ENCODE measurements at places on chromosomes 11 and 22.

DNA sequence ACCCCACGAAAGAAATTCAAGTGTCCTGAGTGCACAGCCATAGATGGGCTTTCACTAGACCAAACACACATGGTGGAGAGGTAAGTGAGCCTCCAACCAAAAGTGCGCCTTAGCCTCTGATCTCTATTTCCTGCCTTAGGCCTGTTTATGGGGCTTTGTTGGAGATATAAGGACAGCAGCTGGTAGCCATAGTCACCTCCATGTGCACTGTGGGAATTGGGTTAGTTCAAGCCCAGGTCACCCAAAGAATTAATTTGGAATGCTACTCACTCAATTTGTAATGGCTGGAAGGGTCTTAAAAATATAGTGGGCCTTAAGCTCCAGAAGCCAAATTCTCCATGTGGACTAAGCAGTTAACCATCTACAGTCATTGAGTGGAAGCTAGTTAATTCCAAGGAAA, 73.6 kb downstream of the ALX4 start:
- no peak for DNase-seq

DNA sequence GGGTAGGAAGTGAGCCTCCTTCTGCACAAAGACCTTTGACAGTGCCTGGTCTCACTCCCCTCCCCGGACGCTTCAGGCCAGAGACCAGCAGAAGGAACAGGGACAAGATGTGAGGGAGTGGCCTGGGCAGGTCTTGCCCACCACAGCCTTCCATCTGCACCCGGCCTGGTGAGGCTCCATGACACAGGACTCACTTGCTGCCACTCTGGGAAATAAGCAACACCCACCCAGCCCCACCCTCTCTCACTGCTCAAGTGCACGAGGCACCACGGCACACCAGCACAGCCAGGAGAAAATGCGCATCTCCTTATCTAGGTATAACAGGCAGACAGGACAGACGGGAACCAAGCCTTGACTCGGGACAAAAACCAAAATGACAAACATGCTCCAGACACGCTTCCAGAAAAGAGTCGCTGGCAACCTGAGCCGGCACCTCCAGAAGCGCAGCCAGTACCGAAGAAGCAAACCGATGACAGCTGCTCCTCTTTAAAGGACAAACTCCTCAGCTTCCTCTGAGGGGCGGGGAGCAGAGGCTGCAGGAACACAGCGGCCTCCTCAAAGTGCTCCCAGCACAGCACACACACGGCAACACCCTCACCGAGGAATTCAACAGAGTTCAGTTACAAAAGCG, 41.7 kb downstream of the BRD1 start:
- DNase-seq: peak; percentile 31

DNA sequence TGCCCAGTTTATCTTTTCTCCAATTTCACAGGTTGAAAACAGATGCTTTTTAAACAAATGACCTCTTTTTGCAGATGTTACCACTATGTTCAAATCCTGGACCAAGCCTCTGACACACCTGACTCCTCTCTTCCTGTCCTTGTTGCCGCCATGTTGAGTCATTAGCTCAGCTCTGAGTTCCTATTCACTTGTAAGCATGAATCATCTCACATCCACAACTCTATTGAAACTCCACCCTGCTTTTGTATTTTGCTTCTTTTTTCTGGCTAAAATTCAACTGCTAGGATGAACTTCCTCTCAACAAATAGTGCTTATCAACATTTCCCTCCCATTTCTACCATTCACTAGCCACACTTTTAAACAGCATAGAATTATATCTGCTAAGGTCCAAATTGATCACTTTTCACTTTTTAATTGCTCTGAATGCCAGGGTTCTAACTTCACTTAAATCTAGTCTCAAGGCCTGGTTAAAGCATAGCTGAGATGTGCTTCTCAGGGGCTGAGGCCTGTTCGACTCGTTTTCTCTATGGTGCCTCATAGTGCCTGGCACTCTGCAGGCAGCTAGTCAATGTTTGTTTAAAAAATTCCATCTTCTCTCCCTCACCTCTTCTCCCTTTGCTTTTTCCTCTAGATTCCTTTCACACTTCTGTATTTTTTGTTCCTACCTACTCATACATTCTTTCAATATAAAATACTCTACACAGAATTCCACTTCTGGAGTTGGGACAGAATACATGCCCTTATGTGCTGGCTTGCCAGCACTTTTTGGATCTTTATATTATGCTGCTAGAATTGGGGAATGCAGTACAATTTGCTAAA, 3.9 kb downstream of the JOSD1 start:
- no peak for DNase-seq

GRCh38 chr11:44357711-44358110, 47.8 kb upstream of the ALX4 start:
- DNase-seq: no peak

DNA sequence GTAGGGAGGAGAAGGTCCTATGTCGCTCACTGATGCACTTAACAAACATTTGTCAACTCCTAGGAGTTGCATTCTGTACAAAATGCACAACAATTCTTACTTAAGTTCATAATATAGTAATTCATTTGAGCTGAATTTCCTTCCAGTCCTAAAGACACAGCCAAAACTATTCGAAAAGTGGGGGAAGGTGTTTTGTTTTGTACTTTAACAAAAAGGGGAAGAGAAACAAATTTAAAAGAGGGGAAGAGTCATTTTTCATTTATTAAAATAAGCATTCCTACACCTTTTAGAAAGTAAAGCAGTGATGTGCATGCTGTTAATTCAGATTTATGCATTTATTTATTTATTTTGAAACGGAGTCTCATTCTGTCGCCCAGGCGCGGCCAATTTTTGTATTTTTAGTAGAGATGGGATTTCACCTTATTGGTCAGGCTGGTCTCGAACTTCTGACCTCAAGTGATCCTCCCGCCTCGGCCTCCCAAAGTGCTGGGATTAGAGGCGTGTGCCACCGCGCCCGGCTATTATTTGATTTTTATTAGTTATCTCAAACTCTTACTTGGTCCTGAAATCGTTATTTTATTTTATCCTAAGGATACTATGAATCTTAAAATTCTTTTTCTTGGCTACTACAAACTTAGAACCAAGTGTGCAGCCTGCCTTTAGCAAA, 1.1 kb upstream of the FANCF start:
- no peak for DNase-seq

DNA sequence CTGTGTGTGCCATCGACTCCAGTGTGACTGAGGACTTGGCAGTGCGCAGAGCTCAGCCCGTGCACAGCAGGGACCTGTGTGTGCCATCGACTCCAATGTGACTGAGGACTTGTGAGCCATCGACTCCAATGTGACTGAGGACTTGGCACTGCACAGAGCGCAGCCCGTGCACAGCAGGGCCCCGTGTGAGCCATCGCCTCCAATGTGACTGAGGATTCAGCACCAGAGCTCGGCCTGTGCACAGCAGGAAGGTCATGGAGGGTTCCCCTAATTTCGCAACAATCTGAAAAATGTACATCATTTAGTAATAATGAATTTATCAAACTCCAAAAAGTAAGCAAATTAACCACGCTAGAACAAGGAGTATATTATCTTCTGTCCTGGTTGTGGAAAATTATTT, 348.3 kb upstream of the B3GAT1 start:
- no peak for DNase-seq

DNA sequence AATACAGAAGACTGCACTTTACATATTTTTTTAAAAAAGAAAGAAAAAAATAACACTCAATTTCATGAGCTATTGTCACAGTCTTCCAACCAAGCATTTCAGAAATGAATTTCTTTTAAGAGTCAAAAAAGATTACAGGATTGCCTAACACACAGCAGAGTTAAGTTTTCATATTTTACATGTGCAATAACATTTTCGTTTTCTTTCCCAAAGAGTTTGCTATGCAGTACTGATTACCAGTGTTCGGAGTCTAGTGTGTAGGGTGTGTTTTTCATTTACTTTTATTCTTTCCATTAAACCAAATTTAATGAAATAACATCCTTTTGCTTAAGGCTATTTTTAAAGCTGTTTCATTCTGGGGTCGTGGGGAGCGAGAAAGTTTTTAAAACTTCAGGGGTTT, 53.2 kb downstream of the MN1 start:
- no peak for DNase-seq

- DNase-seq: peak; percentile 37
Observed at GRCh38 chr22:37207981-37208380, 4.3 kb downstream of the SSTR3 start.

GRCh38 chr11:77113382-77114088, 10.9 kb downstream of the OMP start:
- DNase-seq: no peak

GRCh38 chr11:126707498-126707897, 293.1 kb downstream of the KIRREL3 start:
- DNase-seq: no peak

- no peak for DNase-seq
Observed at GRCh38 chr22:22014285-22014659, 31.7 kb upstream of the TOP3B start.

GRCh38 chr11:128473636-128474035, 113.7 kb downstream of the ETS1 start:
- peak; percentile 39 for DNase-seq

GRCh38 chr11:74520316-74520715, 26.8 kb upstream of the LIPT2 start:
- DNase-seq: no peak

DNA sequence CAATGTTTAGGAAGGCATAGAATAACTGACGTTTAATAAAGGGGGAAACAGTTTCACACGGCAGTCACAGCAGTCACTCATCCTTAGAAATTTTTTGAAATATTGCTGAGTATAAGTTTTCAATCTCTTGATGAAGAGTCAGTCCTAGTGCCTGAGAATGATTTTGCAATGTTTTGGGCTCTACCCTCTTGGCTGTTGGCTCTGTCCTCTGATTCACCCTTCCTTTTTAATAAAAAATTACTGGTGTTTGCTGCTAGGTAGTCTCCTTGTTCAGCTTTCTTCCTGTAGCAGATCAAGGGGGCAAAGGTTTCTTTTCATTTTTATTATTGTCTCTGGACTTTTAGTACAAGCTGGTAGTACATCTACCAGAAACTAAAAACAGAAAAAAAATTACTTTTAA, 194.3 kb upstream of the ANO3 start:
- DNase-seq: no peak

GRCh38 chr11:98110030-98110429, 910.7 kb upstream of the CNTN5 start:
- DNase-seq: no peak

GRCh38 chr22:48739348-48740085, 1088.2 kb downstream of the BRD1 start:
- DNase-seq: no peak

- no peak for DNase-seq
Observed at GRCh38 chr22:28171115-28171514, 252.1 kb upstream of the PITPNB start.

DNA sequence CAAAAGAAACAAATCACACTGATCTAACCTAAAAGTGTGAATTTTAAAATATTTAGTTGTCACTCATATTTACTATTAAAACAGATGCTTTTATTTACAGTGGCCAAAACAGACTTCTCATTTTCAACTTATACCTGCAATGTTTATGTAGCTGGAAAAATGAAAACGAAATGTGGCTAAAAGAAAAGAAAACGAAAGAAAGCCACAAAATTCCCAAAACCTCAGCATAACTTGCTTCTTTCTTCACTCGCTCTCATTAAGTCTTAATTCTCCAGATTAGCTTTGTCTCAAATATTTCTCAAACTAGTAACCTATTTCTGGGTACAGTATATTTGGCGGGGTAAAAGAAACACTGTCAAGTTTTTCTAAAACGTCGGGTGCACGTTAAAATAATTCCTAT, 693 bp downstream of the CSTF3 start:
- DNase-seq: no peak

DNA sequence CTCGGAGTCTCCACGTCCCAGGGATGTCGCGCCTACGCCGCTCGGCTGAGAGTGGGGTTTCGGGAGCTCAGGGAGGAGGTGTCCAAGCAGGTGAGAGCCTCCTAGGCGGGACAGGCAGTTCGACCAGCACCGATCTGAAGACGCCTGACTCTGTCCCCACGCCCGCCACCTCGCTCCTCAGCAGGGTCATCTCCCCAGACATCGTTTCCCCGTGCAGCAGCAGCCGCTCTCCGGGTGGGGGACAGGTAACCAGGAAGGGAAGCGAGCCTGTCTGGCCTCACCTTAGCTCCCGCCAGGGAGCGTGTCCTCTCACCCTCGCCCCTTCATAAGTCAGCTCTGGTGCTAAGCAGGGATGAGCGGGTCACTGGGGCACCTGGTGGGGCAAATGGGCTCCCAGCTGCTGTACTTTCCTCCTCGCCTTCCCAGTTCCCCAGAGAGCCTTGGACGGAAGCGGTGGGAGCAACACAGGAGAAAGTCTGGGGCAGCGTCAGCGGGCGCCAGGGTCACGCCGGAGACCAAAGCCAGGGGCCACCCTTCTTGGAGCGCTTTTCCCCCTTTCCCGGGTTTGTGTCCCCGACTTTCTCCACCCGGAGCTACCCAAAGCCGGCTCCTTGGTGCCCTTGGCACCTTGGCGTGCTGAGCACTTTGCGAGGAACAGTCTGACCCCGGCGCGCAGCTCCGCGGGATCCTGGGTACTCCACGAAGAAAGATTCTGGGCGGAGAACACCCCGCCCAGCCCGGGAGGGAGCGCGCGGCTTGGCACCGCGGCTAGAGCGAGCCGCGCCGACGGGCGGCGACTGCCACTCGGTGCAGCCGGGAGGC, 1.6 kb downstream of the SPON1 start:
- no peak for DNase-seq

DNA sequence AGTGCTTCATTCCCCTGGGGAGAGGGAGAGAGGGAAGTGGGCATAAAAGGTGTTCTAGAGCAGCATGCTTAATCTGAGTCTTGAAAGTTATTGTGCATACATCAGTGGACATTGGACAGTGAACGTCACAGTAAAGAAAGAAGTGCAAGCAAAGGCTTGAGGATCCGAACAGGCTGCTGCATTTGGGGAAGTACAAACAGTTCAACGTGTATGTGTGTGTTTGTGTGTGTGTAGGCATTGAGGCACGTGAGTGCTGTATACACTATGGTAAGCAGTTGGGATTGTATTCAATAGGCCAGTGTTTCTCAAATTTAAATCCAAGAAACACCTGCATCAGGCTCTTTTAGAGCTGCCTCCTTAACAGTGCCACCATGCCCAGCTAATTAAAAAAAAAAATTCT, 10.4 kb upstream of the EIF3M start:
- no peak for DNase-seq

- no peak for DNase-seq
Observed at GRCh38 chr22:19289475-19290161, 1.9 kb downstream of the CLTCL1 start.
